ELF-1 (cell line): ENCODE measurements at places on chromosomes 12 and 14.

- DNase-seq = no peak
Measured at GRCh38 chr12:101436136-101436535, 28.6 kb upstream of the ARL1 start.

GRCh38 chr14:82647088-82647810 is 1113.6 kb upstream of the SEL1L start:
- DNase-seq = no peak

GRCh38 chr14:55654243-55654642 is 74.2 kb downstream of the KTN1 start:
- DNase-seq = no peak

DNA sequence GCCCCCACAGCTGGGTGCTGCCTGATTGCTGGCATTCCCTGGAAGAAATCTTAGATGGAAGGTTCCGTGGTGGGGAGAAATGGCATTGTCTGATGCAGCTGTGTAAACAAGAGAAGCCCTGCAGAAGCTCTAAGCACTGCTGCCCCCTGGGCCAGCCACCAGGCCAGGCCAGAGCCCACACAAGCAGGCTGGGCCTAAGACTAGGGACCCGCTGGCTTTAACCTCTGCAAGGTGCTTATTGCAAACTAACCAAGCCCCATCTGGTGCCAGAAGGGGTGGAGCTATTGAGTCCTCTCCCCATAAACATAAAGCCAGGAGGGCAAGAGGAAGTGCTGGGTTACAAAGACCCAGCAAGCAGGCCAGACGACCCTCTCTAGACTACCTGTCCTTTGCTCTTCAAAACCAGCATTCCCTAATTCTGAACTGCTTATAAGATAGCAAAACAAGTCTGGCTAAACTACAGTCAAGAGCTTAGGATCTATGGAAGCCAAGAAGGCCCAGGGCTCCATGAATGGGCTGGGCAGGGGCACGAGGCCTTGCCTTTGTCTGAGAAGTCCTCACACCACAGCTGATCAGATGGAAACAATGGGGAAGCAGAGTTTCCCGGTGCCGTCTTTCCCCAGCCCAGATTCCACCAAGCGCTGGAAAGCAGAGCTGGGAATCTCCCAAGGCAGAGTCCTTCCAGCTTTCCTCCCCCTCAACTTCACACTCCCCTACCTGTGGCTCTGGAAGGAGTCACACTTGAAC is 28.8 kb downstream of the P2RX4 start:
- peak; percentile 23 for DNase-seq

GRCh38 chr12:108596854-108597558 is 878 bp downstream of the TMEM119 start:
- peak; percentile 59 for DNase-seq

DNA sequence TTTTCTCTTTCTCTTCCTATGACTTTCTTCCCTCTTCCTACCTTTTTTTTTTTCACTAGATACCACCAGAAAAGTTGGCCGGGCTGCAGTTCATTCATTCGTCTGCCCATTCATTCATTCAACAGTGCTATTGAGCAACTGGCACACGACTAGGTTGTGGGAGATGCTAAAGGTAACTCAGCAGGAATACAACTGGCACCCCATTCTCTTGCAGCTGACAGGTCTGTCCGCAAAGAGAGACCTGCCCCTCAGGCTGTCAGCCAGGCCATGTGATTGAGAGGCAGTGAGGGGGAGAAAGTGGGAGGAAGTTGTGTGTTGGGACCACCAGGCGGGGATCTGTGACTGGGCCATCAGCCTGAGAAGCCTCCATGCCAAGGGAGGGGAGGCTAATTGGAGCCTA is 105.2 kb downstream of the TSPAN9 start:
- DNase-seq = no peak
